ENCODE measurements at places on chromosomes 6 and 20.
A peak's percentile ranks its signal among the peaks of the same experiment; 100 is the strongest.

GRCh38 chr20:61933951-61934715 lies 131.5 kb downstream of the TAF4 start:
- no peak for DNase-seq

DNA sequence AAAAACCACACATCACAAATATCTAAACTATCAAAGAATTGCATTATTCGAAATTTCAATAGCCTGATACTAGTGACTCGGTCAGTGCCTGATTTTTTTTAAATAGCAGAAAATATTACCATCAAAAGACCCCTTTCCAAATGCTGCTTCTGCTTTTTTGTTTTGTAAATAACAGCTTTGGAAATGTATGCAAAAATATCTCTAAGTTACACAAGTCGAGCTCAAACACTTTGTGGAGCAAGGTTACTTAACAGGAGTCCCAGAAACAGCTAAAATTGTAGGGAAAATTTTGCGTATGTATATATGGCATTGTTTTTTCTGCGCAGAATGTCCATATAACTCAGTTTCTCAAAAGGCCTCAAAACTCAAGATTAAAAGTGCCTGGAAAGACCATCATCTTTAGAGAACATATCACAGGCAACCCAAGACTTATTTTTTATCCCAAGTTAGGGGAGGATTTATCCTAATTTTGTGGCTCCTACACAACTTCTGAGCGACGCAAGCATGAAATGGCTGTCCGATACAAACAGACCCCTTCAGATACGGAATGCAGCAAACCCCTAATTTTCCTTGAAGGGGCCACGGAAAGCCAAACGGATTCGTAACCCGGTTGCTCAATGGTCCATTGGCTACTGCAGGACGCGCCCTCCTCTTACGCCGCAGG lies 1.3 kb downstream of the CEP85L start:
- no peak for DNase-seq

- no peak for DNase-seq
These were observed 16.7 kb upstream of the PI3 start for GRCh38 chr20:45157962-45158361.

DNA sequence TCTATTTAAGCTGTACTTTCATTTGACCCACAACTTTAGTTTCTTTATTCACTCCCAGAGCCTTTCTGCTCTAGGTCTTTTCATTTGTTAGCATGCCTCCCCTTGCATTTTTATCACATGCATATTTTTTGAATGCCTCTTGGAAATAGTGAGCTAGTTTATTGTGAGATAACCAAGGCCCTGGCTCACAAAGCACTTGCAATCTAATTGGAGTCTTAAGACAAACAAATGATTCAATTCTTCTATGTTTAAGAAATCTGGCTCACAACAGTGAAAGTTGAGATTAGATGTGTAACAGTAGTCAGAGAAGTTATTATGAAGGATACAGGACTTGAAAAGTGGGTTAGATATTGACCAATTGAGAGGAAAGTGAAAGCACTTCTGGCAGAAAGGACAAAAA lies 173.4 kb downstream of the MOXD1 start:
- DNase-seq = peak; percentile 75

GRCh38 chr6:91042656-91043055 lies 455.8 kb upstream of the MAP3K7 start:
- DNase-seq = no peak

GRCh38 chr6:34494973-34495372 lies 29.1 kb downstream of the PACSIN1 start:
- no peak for DNase-seq

Data from AG09319 (cell line).